Activated CD4-positive, alpha-beta memory T cell treated with anti-CD3 and anti-CD28 coated beads for 36 hours (primary cell): ENCODE measurements at places on chromosomes 2 and 18. TPM values are rescaled to one million over a fixed set of nuclear protein-coding genes. Genes with fewer than 3 reads are reported as not detected.

MLPH gene
- total RNA-seq, result not detected

PER2 gene
- total RNA-seq, result 7.2 TPM

UGT1A3 gene
- total RNA-seq, result not detected

FASTKD2 gene
- total RNA-seq, result 32.0 TPM

TDRD15 gene
- not detected for total RNA-seq

GCA gene
- total RNA-seq, result 30.5 TPM

EEF1B2 gene
- total RNA-seq, result 1,194 TPM

- no peaks in the 10 kb centered on the region for H3K4me1 ChIP-seq
- H3K27me3 ChIP-seq, result no peaks in the 10 kb centered on the region
- H3K36me3 ChIP-seq, result peaks cover 16% of the 10 kb centered on the region
- no peak for DNase-seq
- no peak overlapping the region for H3K4me3 ChIP-seq
These were observed 141.7 kb downstream of the DIS3L2 start for GRCh38 chr2:232103140-232103737.

GRCh38 chr2:11615209-11615608 lies 54.8 kb downstream of the NTSR2 start:
- no peak for DNase-seq
- H3K4me3 ChIP-seq, result no peak overlapping the region
- no peaks in the 10 kb centered on the region for H3K4me1 ChIP-seq
- H3K27ac ChIP-seq, result no peak overlapping the region

GRCh38 chr2:167380555-167380954 lies 492.3 kb downstream of the XIRP2 start:
- no peaks in the 10 kb centered on the region for H3K4me1 ChIP-seq
- no peak overlapping the region for H3K27ac ChIP-seq
- H3K4me3 ChIP-seq, result no peak overlapping the region
- no peak for DNase-seq
- no peaks in the 10 kb centered on the region for H3K36me3 ChIP-seq
- no peaks in the 10 kb centered on the region for H3K27me3 ChIP-seq

DNA sequence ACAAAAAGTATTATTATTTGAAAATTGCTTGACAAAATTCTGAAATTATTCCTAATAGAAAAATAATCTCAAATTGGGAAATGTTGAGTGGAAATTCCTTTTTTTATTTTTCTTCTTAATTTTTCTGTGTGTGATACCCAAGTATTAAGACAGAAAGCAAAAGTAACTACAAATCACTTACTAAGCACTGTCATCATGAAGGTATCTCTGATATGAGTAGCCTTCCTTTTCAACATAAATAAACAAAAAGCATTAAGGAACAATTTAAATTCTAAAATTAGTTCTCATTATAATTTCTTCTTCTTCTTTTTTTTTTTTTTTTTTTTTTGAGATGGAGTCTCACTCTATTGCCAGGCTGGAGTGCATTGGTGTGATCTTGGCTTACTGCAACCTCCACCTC lies 174.2 kb upstream of the RBMS1 start:
- DNase-seq, result no peak
- H3K27me3 ChIP-seq, result no peaks in the 10 kb centered on the region
- no peak overlapping the region for H3K27ac ChIP-seq
- peaks cover 15% of the 10 kb centered on the region for H3K4me1 ChIP-seq
- no peaks in the 10 kb centered on the region for H3K36me3 ChIP-seq
- no peak overlapping the region for H3K4me3 ChIP-seq

- H3K4me1 ChIP-seq, result no peaks in the 10 kb centered on the region
- peaks cover 3% of the 10 kb centered on the region for H3K27me3 ChIP-seq
- no peaks in the 10 kb centered on the region for H3K36me3 ChIP-seq
These were observed 147.0 kb downstream of the ESCO1 start for GRCh38 chr18:21453511-21453901.

GRCh38 chr2:195428673-195429072 lies 228.4 kb upstream of the SLC39A10 start:
- no peaks in the 10 kb centered on the region for H3K4me1 ChIP-seq
- H3K4me3 ChIP-seq, result no peak overlapping the region
- no peaks in the 10 kb centered on the region for H3K36me3 ChIP-seq
- no peak overlapping the region for H3K27ac ChIP-seq
- H3K27me3 ChIP-seq, result no peaks in the 10 kb centered on the region

DNA sequence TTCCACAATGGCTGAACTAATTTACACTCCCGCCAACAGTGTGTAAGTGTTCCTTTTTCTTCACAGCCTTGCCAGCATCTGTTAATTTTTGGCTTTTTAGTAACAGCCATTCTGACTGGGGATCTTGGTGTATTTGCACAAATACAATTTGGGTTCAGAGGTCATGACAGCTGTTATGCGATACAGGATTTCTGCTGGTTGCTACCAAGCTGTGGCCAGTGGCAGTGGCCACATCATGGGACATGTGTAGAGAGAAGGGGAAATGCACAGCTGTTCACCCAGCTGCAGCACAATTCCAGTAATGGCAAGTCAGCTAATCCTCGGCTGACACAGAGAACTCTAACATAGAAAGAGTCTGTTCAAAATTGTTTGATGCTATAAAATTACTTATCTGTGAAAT lies 21.0 kb upstream of the SELENOI start:
- DNase-seq, result no peak
- H3K27me3 ChIP-seq, result no peaks in the 10 kb centered on the region
- peaks cover 7% of the 10 kb centered on the region for H3K4me1 ChIP-seq
- H3K36me3 ChIP-seq, result peaks cover 2% of the 10 kb centered on the region

GRCh38 chr18:80124131-80124530 lies 15.1 kb downstream of the ADNP2 start:
- H3K27ac ChIP-seq, result no peak overlapping the region
- no peak overlapping the region for H3K4me3 ChIP-seq
- no peaks in the 10 kb centered on the region for H3K27me3 ChIP-seq
- peaks cover 33% of the 10 kb centered on the region for H3K4me1 ChIP-seq
- DNase-seq, result no peak

DNA sequence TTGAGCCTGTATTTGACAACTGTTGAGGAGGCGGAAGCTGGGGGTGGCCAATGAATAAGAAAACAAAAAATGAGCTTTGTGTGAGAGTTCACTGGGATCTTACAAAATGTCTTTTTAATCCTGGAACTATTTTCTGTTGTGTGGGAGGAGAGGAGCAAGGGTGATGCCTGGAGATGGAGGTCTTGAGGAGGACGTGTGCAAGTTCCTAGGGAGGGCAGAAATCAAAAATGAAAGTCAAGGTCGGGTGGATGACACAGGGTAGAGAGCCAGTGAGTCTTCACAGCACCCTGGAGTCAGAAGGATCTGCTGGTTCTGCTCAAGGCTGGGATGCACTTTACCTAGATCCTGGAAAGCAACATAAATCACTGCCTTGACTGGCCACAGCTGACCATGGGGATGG lies 180.3 kb upstream of the PKDCC start:
- peak overlapping the region; percentile 10 for H3K4me3 ChIP-seq
- no peak for DNase-seq
- H3K4me1 ChIP-seq, result peaks cover 5% of the 10 kb centered on the region
- H3K36me3 ChIP-seq, result no peaks in the 10 kb centered on the region

GRCh38 chr2:216674376-216674775 lies 21.0 kb downstream of the IGFBP5 start:
- no peak for DNase-seq
- no peak overlapping the region for H3K27ac ChIP-seq
- H3K4me3 ChIP-seq, result no peak overlapping the region
- peaks cover 2% of the 10 kb centered on the region for H3K27me3 ChIP-seq
- no peaks in the 10 kb centered on the region for H3K36me3 ChIP-seq
- no peaks in the 10 kb centered on the region for H3K4me1 ChIP-seq

GRCh38 chr2:20640411-20641122 lies 10.3 kb downstream of the HS1BP3 start:
- H3K27ac ChIP-seq, result no peak overlapping the region
- peaks cover 4% of the 10 kb centered on the region for H3K36me3 ChIP-seq
- H3K4me3 ChIP-seq, result no peak overlapping the region
- no peak for DNase-seq

DNA sequence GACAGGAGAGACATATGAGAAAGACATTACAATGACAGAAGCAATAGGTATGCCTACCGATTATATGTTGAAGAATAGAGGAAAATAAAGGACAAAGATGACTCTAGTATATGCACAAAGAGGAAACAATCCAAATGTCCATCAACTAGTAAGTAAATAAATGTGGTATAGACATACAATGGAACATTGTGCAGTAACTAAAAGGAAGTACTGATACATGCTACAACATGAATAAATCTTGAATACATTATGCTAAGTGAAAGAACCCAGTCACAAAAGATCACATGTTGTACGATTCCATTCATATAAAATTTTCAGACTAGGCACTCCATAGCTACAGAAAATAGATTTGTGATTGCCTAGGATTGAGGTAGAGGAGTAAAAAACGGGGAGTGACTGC lies 28.5 kb upstream of the PGAP1 start:
- H3K27me3 ChIP-seq, result peaks cover 8% of the 10 kb centered on the region
- H3K4me3 ChIP-seq, result no peak overlapping the region
- peaks cover 5% of the 10 kb centered on the region for H3K36me3 ChIP-seq
- H3K4me1 ChIP-seq, result peaks cover 3% of the 10 kb centered on the region
- DNase-seq, result no peak

DNA sequence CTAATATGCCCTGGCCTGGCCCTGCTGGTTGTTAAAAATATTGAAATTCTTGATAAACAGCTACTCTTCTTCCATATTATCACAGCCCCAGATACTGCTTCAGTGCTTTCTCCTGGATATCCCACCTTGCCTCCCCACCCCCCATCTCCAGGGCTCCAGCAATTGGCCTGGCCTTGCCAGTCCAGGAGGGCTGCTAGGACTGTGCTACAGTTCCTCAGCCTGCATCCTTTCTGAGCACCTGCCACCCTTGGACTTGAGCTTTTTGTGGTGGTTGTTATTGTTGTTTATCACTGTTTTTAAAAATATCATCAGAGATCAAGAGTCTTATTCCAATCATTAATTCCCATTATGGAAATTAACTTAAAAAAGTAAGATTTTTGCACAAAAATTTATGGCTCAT lies 13.5 kb downstream of the HNMT start:
- no peak for DNase-seq
- no peaks in the 10 kb centered on the region for H3K27me3 ChIP-seq
- H3K4me1 ChIP-seq, result no peaks in the 10 kb centered on the region

DNA sequence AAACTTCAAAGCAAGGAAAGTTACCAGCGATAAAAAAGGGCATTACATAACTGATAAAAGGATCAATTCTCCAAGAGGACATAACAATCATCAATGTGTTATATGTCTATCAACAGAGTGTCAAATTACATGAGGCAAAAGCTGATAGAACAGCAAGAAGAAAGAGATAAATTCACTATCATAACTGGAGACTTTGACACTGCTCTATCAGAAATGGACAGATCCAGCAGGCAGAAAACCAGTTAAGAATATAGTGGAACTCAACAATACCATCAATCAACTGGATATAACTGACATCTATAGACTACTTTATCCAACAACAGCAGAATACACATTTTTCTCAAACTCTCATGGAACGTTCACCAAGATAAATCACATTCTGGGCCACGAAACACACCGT lies 65.0 kb downstream of the ROCK2 start:
- H3K4me1 ChIP-seq, result peaks cover 30% of the 10 kb centered on the region
- H3K36me3 ChIP-seq, result peaks cover 48% of the 10 kb centered on the region
- no peak overlapping the region for H3K27ac ChIP-seq
- no peak overlapping the region for H3K4me3 ChIP-seq
- DNase-seq, result no peak
- H3K27me3 ChIP-seq, result no peaks in the 10 kb centered on the region

DNA sequence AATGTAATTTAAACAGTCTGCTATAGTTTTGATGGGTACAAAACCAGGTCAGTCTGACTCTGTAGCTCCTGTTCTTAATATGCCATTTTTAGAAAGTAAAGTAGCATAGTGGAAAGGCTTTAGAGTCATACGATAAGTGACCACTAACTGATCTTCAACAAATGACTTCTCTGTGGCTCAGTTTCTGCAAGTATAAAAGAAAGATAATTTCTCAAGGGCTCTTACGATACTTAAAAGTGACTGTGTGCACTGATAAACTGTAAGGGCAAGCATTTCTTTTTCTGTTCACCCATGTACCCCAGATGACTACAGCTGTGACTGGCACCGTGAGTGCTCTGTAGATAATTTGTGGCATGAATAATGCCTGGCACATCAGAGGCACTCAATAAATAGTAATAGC lies 178.7 kb downstream of the LCLAT1 start:
- no peak for DNase-seq
- H3K27ac ChIP-seq, result no peak overlapping the region
- peaks cover 10% of the 10 kb centered on the region for H3K4me1 ChIP-seq
- no peak overlapping the region for H3K4me3 ChIP-seq

GRCh38 chr18:42268798-42269197 lies 313.8 kb downstream of the PIK3C3 start:
- H3K27me3 ChIP-seq, result no peaks in the 10 kb centered on the region
- H3K4me1 ChIP-seq, result no peaks in the 10 kb centered on the region
- no peaks in the 10 kb centered on the region for H3K36me3 ChIP-seq
- no peak for DNase-seq

DNA sequence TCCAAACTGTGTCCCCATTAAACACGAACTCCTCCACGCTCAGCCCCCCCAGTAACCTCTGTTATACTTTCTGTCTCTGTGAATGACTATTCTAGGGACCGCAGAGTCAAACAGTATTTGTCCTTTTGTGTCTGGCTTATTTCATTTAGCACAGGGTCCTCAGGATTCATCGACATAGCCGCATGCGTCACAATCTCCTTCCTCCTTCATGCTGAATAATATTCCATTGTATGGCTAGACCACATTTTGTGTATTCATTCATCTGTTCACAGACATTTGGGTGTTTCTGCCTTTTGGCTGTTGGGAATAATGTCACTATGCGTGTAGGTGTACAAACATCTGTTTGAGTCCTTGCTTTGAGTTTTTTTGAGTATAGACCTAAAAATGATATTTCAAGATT lies 80.9 kb downstream of the SH3RF3 start:
- peaks cover 2% of the 10 kb centered on the region for H3K36me3 ChIP-seq
- peaks cover 32% of the 10 kb centered on the region for H3K4me1 ChIP-seq
- DNase-seq, result no peak
- H3K27me3 ChIP-seq, result peaks cover 57% of the 10 kb centered on the region

DNA sequence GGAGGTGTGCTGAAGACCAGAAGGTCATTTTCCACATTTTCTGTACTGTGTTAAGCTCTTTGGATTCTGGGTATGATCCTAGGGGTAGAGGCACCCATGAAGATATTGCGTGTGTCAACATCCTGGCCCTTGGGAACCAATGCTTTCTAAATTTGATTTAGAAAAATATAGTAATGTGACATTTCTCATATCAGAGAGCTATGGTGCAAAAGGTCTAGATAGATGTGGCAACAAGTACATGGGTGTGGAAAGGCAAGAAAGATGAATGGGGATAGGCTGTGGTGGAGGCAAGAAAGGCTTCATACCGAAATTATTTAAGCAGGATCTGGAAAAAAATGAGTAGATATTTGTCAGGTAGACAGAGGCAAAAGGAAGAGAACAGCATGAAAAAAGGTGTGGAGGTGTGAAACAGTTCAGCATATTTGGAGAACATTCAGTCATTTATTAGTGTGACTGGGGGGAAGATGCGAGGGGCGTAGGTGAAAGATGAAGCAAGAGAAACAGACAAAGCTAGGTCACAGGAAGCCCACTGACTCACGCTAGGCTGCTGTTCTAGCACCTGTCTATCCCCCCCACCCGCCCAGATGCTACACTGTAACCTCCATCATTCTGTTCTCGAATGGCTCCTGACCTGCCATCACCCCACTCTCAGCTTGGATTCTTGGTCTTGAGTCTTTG lies 11.7 kb downstream of the DOK1 start:
- no peak overlapping the region for H3K4me3 ChIP-seq
- H3K27ac ChIP-seq, result peak overlapping the region; percentile 76
- peaks cover 17% of the 10 kb centered on the region for H3K27me3 ChIP-seq
- no peaks in the 10 kb centered on the region for H3K36me3 ChIP-seq
- DNase-seq, result no peak

GRCh38 chr2:9086465-9086864 lies 83.0 kb upstream of the MBOAT2 start:
- no peaks in the 10 kb centered on the region for H3K4me1 ChIP-seq
- no peak overlapping the region for H3K4me3 ChIP-seq
- H3K36me3 ChIP-seq, result no peaks in the 10 kb centered on the region
- H3K27me3 ChIP-seq, result no peaks in the 10 kb centered on the region
- DNase-seq, result no peak
